ENCODE measurements at places on chromosomes 6 and 20.

- no peak for DNase-seq
Measured at GRCh38 chr6:107075951-107076381, 39.3 kb downstream of the BEND3 start.

GRCh38 chr6:138162111-138162954 is 594 bp downstream of the ARFGEF3 start:
- no peak for DNase-seq

DNA sequence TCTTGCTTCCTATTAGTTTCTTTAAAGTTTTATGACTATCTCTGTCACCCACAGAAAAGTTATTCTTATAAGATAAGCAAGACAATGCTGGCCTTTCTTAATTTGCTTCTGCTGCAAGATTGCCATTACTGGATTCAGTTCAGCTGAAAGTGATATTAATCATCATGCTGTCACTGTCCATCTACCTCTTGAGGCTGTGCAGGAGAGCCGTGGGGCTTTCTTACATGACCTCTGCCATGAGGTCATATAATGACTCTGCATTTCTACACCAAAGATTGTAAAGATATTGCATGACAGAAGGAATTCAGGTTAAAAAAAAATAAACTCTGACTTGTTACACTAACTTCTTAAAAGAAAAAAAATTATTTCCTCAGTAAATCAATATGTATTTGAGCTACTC is 106.9 kb downstream of the TRDN start:
- no peak for DNase-seq

DNA sequence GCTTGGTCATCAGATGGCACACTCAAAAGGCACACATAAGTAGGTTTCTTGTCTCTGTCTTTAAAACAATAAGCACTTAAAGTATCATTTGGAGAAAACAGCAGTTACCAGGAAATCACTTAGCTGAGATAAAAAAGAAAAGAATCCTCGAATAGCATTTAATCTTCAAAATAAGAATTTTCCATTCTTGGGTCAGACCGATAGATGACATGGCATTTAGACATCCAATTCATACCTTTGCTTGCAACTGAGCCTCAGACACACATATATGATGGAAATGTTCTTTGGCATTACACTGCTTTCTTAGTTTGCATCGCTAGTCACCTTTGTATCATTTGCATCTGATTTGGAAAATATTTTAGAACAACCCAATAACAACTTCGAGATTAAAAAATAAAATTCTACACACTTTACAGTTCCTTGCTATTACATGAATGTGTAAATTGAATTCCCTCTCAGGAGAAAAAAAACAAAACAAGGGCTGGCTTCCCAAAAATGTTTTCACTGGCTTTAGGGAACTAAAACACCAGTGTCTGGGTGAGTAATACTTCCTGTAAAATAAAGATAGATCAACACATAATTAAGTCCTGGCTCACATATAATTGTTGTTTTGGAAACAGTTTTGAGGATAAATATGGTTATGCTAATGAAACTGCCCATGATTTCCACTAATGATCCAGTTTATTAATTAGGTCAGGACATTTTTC is 1.3 kb upstream of the RNF217 start:
- no peak for DNase-seq

- DNase-seq: no peak
Measured at GRCh38 chr6:35037664-35038038, 103.5 kb downstream of the TCP11 start.

GRCh38 chr20:59006864-59007664 is at the start of gene CTSZ:
CTSZ (minus strand) TSS chr20:59007254; CDS start chr20:59007128, 126 bp downstream.
- no peak for DNase-seq

DNA sequence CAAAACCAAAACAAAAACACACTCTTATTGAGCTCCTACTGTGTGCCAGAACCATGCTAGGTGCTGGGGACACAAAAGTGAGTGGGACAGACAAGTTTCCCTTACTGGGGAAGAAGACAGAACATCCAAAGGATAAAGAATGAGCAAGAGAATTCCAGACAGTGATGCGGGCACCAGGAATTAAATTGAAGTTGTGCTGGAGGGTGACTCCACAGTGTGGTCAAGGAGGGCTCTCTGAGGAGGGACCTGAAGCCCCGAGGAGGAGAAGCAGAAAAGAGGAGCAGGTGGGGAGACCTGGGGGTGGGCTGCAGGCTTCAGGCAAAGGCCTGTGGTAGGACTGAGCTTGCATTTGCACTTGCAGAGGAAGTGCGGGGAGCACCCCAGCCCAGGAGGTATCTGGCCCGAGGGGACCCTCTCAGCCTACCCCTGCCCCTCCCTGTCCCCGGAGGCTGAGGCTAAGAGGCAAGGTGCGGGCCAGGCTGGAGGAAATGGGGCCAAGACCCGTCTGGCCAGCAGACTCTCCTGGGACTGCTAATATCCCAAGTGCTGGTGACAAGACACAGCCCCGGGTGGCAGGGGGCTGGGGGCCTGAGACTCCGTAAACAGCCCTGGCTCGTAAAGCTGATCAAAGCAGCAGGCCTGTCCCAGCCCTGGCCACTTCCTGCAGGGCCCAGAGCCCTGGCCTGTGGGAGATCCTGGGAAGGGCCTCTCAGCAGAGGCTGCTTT is 57.1 kb downstream of the SNAI1 start:
- DNase-seq: no peak

DNA sequence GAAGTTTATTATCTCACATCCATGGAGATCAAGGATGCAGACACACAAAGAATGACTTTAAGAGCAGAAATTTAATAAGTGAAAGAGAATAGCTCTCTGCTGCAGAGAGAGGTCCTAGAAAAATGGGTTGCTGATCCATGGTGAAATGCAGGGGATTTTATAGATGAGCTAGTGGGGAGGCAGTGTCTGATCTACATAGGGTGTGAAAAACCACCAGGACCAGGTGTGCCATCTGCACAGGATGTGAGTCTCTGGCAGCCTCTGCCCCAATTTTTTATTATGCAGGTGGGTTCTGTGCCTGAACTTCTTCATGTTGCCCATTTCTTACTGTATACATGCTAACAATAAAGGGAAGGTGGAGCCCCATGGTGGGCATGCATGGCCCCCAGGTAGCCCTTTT is 19.9 kb upstream of the NANP start:
- no peak for DNase-seq

DNA sequence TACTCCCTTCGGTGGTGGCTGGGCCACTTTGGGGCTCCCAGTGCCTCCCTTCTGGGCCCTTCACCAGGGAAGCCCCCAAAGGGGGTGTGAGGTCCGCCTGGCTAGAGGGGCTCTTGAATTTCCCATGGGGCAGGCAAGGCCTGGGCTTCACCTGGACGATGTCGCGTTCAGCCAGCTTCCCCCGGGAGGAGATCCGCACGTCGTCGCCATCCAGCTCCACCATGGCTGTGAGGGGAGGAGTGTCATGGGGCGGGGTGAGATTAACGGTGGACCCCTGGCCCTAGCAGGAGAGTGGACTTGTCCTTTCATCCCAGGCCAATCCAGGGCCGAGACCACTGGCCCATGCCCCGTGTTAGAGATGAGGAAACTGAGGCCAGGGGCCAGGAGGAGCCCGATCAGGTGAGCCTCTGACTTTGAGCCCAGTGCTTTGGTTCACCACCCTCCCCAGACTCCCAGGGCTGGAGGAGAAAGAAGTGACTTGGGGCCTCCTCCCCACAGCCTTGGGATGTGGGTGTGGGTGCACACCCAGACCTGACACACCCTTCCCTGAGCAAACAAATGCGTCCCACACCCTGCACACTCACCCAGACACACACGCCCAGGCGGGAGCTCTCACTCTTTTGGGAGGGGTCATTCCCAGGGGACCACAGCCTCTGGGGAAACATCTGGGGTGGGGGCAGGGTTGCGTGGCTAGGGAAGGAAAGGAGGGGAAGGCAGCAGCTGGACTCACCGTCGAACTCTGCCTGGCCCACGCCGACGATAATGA is 46.1 kb downstream of the RAB44 start:
- DNase-seq: no peak

GRCh38 chr20:18904624-18905023 is 91.0 kb downstream of the SCP2D1 start:
- DNase-seq: no peak

GRCh38 chr6:148250975-148251685 is 91.5 kb upstream of the SASH1 start:
- peak; percentile 5 for DNase-seq

- DNase-seq: no peak
Measured at GRCh38 chr6:122501475-122501874, 29.9 kb upstream of the SERINC1 start.

- DNase-seq: no peak
Measured at GRCh38 chr6:147157930-147158329, 46.3 kb upstream of the STXBP5 start.

GRCh38 chr6:17018425-17018824 is 83.4 kb upstream of the STMND1 start:
- DNase-seq: no peak

GRCh38 chr6:44556046-44556445 is 168.5 kb downstream of the CDC5L start:
- DNase-seq: no peak

GRCh38 chr20:7829776-7830175 is 110.5 kb downstream of the HAO1 start:
- DNase-seq: no peak

DNA sequence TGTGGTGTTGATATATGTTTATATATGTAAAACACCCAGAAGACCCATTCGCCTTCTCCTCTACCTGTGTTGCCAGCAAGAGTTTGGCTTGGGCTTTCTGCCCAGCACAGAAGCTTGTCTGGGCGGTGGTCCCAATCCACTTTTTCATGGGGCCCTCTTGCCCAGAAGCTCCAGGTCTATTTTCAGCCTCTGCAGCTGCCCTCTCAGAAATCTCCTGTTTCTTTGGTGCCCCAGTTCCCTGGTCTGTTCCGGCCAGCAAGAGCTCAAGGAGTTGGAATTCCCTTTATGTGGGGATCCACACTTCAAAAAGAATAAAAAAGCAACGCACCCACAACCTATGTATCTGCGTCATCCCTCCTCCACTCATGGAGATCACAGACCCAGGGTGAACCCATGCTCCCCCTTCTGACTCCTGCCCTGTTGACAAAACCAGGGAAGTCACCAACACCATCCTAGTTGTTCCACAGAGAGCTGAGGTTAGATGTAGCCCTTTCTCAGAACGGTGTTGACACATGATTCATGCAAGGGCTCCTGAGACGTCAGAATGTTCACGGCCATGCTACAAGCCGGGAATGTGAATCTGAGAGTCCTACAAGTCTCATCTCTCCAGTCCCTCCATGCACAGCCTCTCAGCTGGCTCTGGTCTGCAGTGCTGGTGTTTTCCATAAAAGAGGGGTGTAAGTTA is 156.8 kb upstream of the RIN2 start:
- no peak for DNase-seq

GRCh38 chr6:100664274-100665040 is 199.7 kb upstream of the SIM1 start:
- peak; percentile 21 for DNase-seq

DNA sequence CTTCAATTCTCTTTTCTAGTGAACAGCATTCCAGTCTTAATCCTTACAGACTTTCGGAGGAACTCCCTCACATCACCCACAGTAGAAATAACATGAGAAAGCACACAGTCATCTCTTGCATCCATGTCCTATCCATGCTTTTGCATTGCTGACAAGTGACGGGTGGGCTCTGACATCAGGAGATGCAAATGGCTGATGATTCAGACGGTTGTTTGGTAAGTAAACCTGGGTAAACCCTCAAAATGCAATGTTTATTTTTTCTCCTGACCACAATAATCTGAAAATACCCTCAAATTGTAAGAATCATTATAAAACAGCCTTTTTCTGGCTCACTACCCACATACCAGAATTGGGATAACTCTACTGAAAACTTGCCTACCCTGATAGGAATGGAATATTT is 792.0 kb downstream of the MAFB start:
- no peak for DNase-seq

- DNase-seq: no peak
Measured at GRCh38 chr6:117448732-117449485, 23.2 kb upstream of the ROS1 start.

- peak; percentile 31 for DNase-seq
Measured at GRCh38 chr20:54668271-54669039, 193.1 kb downstream of the DOK5 start.

GRCh38 chr6:29537714-29538403 is 21.7 kb downstream of the UBD start:
- no peak for DNase-seq

- DNase-seq: peak; percentile 73
Measured at GRCh38 chr6:111793711-111794111, 79.5 kb downstream of the FYN start.

DNA sequence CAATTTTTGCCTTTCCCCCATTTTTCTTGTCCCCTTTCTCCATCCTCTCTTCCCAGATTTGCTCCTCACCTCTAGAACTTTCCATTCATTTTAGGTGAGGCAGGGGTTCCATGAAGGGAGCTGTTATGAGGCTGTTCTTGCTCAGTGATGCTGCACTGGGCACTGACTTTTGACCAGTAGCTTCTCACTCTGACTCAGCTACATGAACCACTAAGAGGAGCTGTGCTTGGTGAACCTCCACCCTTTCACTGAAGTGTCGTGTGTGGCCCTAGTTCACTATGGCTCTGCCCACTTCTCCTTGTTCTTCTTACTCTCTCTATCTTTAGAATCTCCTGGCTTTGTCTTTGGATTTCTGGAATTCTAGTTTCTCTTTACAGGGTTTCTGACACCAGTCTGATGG is 307.1 kb upstream of the RNF24 start:
- DNase-seq: no peak

- DNase-seq: no peak
Measured at GRCh38 chr6:114084327-114084890, 113.5 kb upstream of the HDAC2 start.
